ENCODE measurements at places on chromosomes 4 and X. TPM values are rescaled to one million over a fixed set of nuclear protein-coding genes. Genes with fewer than 3 reads are reported as not detected.

Gene FGF5
- polyA plus RNA-seq: not detected

DNA sequence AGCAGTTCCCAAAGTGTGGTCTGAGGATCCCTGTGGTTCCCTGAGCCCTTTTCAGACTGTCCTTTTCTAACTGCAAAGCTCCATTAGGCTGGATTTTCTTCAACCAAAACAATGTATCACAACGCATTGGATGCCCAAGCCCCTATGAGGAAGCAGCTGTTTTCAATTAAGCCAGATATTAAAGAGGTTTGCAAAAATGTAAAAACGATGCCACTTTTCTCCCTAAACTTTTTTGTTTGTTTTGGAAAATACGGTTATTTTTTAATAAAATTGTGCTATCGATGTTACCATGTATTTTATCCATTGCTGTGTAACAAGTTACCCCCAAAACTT lies 170.4 kb upstream of the BCOR start:
- no peak for DNase-seq

GRCh38 chr4:6420972-6421371 lies 51.4 kb downstream of the PPP2R2C start:
- DNase-seq: no peak

- no peak for DNase-seq
These were observed 107.7 kb downstream of the SMIM20 start for GRCh38 chr4:26021417-26022345.

DNA sequence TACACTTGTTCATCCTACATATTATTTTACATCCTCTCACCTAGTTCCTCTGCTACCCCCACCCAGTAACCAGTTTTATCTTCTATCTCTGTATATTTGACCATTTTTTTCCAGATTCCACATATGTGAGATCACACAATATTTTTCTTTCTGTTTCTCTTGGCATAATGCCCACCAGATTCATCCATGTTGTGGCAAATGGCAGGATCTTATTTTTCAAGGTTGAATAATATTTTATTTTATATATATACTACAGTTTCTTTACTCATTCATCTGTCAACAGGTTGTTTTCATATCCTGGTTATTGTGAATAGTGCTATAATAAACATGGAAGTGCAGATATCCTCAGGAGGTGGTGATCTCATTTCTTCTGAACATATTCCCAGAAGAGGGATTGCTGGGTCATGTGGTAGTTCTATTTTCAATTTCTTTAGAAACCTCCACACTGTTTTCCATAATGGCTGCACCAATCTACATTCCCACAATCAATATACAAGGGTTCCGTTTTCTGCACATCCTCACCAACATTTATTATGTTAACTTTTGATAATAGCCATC lies 48.2 kb downstream of the THAP9 start:
- no peak for DNase-seq

All from lung (tissue), 17 donors.